ENCODE measurements at places on chromosomes 5 and 9.

GRCh38 chr9:10633785-10634184, 21.0 kb upstream of the PTPRD start:
- DNase-seq = no peak

- DNase-seq = no peak
Observed at GRCh38 chr9:38062498-38063362, 6.3 kb downstream of the SHB start.

DNA sequence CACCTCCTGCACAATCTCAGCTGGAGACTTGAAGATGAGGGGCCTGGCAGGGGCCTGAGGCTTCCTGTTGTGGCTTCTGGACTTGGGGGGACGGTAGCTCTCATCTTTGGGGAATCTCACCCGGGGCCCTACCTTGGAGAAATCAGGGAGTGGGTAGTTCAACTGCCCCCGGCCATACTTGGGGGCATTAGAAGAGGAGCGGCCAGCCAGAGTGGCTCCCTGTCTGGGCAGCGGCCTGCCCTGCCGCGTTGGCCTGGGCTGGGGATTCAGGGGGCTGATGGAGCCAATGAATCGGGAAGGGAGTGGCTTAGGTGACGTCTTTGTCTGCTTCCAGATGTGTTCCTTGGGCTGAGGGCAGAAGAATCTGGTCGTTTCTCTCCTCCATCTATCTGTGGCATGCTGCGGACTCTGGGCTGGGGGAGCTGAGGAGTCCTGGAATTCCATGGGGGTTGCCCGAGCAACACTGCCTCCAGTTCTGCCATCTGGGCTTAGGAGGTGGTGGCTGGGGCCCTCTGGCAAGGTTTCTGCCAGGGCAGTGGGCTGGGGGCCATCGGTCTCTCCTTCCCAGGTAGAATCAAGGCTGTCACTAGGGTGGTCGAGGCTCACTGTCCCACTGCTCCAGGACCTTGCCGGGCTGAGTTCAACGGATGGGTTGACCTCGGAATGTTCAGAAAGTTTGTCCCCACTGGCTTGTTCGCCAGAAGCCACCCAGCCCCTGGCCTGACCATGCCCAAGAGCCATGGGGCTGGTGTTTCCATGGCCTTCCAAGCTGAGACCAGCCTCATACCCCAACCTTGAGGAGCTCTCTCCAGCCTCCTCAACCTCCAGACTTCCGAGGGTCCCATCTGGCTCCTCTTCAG, 11.0 kb downstream of the AKNA start:
- no peak for DNase-seq

GRCh38 chr5:121350181-121350930, 501.3 kb upstream of the FTMT start:
- DNase-seq = no peak

DNA sequence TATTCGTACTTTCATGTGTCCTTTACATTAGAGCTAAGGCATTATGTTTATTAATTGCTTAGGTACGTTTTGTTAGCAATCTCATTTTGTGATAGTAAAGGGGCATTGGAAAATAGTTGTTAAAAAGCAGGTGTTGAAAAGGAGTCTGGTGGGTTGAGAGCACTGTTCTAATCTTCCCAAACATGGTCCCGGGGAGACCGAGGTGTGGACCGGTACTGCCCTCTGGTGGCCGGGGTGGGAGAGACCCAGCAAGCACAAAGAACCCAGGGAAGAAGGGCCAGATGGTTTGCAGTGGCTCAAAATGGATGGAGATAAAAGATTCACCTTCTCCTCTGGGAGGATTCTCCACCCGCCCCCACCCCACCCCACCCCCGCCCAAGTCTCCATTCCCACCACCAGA, 26.1 kb downstream of the IDNK start:
- DNase-seq = peak; percentile 74

DNA sequence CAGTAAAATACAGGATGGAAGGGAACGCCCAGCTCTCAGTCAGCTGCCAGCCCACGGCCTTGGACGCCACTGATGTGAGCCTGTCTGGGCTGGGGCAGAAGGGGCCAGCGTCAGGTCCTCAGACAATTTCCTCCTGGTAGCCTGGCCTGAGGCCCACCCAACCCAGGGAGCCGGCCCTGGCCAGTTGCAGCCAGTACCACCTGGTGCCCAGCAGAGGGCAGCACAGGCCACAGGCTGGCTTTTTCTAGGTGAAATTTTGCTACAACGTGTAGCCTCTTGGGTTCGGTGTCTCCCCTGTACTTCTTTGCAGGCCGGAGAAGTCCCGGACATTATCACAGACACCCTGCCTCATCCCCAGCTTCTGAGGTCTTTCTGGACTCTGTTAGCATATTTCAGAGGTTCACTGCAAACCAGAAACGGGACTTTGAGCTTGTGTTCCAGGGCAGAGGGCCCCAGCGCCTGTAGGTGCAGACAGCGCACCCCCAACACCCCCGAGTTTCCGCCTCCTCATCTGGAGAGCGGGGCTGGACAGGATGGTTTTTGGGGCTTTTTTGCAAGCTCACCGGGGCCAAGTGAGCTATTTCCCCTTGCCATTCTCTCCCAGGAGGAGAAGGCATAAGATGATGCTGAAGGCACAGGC, 45.9 kb upstream of the KCNMB1 start:
- DNase-seq = peak; percentile 51

- no peak for DNase-seq
Observed at GRCh38 chr5:44847206-44847852, 38.6 kb downstream of the MRPS30 start.

- DNase-seq = no peak
Observed at GRCh38 chr5:99102073-99102697, 173.4 kb upstream of the CHD1 start.

GRCh38 chr5:98975682-98976407, 47.0 kb upstream of the CHD1 start:
- no peak for DNase-seq

GRCh38 chr5:162052676-162053075, 14.9 kb upstream of the GABRG2 start:
- no peak for DNase-seq

DNA sequence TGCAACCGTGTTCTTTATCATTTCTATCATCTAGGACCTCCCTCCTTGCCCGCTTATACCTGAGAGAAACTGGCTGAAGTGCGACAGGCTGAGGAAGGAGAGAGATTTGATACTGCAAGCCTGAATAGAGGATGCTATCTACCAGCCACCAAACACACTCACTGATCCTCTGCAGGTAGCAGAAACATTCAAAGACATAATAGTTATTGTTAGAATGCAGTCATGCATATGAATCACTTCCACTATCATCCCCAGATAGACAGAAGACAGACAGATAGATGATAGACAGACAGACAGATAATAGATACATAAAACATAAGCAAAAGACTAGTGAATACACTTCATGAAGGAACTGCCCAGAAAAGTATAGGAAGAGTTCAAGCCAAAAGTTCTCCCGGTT, 32.9 kb downstream of the FAM81B start:
- no peak for DNase-seq

DNA sequence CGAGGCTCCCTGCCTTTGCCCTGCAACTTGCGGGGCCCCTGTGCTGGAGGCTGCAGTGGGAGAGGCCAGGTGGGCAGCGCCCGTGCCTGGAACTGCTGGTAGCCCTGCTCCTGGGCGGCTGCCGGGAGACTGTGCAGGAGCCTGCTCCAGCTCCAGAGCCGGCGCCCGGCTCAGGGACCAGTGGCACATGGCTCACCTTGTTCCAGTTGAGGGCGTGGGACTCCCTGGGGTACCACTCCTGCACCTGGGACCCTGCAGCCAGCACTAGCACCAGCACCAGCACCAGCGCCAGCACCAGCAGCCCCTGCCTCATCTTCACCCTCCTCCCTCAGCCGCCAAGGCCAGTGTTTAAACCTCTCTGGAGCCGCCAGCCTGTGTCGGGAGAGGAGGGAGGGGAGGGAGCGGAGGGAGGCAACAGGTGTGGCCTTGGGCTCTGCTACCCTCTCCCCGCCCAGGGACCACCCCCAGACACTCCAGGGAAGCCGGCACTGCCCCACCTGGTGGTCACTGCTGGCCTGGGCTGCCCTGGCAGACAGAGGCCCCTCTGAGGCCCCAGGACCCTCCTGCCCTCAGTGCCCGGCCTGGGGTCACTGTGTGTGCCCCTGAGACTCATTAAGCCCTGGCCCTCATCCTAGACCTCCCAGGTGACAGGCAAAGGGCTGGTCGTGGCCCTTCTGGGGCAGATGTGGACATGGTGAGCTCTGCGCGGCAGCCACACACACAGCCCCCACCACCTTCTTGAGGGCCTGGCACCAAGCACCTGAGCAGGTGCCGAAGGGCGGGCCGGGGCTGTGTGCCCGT, at the start of gene LCN10:
TSS of gene LCN10 (minus strand) at position 350 of the 801 bp plus-strand sequence. CDS start at position 313, 37 bp downstream.
- no peak for DNase-seq
